Germinal center (tissue), 1 donor: ENCODE measurements at places on chromosomes 5 and 9.
A peak's percentile ranks its signal among the peaks of the same experiment; 100 is the strongest.

GRCh38 chr5:41127967-41128690, 57.0 kb upstream of the MROH2B start:
- DNase-seq: no peak

DNA sequence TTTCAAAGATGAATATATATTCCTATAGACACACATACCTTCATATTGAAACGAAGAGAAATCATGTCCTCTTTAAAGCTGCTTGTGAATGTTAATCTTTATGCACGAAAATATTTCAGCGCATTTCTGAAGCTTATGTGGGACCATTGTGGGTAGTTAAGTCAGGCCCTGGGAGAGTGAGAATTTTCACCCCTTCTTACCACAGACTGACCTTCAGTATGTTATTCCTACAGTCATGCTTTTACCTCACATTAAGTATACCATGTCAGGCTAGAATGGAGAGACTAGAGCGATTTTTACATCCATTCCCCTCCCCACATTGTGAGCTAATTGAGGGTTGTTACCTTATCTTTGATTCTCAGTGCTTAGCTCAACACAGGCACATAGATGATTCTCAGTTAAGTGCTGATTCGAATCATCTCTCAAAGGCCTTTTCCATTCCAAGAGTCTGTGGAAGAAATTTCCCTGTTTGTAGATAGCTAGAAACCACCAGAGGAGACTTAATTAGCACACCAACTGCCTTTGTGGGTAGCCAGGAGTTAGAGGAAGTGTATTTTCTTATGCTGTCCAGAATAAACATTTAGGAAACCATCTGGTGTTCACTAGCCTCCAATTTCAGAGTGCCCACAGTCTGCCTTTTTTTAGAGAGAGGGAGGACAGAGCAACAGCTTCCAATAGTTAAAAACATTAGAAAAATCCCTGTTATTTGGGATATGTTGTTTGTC, 110.5 kb downstream of the MEGF10 start:
- no peak for DNase-seq

GRCh38 chr5:122091936-122092600, 14.0 kb upstream of the LOX start:
- DNase-seq: no peak

DNA sequence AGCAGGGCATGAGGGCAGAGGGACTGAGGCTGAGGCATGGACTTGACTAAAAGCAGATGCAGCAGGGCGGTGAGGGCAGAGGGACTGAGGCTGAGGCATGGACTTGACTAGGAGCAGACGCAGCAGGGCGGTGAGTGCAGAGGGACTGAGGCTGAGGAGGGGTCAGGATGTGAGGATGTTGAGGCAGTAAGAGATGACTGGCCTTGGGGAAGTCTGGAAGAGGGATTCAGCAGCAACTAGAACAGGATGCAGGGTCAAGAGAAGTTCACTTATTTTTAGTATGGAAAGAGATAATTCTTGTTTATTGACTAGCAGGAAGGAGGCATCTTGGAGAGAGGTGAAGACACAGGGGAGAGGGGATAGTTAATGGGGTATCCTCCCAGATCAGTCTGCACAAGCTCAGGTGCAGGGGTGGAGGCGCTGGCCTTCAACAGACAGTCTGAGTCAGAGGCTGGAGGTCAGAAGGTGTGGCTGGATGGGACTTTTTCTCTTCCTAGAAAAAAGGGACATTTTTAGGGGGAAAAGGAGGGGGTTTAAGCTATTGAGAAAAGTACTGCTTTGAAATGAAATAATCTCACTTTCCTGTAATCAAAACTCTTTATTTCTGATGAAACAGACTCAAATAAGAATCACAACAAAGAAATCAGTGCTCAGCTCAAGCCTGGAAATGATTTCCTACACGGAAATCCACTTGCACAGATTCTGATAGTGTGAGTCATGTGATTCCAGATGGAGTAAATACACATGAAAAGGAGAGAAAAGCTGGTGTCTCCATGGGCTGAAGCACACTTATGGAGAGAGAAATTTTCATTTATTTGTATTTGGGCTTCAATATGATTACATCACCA, 130.9 kb downstream of the PALM2AKAP2 start:
- DNase-seq: no peak

GRCh38 chr9:100472788-100473275, at the start of gene TMEFF1:
TMEFF1 (plus strand) TSS chr9:100473149; CDS start chr9:100473545, 396 bp downstream.
- DNase-seq: peak; percentile 69

GRCh38 chr5:145295236-145295835, 539.8 kb downstream of the PRELID2 start:
- DNase-seq: no peak

GRCh38 chr5:59605915-59606314, 287.6 kb downstream of the PDE4D start:
- no peak for DNase-seq

DNA sequence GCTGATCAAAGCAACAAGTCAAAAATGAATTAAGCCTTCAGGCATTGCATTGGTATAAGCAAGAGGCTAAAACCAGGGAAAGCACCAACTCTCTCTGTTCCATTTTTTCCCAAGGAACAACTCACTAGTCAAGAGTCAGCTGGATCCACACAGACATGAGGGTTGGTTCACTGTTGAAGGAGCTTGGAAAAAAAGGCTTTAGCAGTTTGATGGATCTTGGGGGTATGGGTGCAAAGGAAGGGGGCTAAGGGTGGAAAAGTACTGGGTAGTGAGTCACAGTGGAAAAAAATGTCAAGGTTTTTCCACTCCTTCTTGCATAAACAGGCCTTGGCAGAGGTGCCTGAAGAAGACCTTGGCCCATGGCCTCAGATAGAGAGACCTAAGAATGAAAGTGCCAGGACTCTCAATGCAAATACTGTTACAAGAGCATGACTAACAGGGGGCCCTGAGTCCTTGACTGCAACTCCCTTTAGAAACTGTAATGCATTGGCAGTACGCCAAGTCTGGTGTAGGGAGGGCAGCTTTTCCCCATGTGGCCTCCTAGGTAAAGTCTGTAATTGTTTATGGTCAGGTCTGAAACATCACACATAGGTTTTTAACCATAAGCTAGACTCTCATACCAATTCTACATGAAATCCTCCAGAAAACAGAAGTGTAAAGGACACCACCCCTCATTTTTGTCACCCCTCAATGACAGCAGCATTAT, 23.7 kb downstream of the ACTL7A start:
- no peak for DNase-seq

DNA sequence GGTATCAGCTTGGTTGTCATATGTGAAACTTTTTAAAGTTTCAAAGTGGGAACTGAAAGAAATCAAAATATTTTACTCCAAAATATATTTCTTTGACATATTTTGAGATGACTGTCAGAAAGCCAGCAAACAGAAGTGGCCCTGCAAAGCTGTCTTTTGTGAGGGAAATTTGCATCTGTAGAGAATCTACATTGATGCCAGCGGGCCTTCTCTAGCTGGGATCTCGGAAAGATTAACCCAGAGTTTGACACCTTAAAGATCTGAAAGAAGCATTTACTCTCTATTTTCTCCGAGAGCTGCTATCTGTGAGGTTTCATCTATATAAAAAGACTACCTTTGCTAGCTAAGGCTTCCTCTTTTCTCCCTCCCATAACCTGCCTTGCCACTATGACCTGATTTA, 303.6 kb downstream of the FBXL17 start:
- no peak for DNase-seq

DNA sequence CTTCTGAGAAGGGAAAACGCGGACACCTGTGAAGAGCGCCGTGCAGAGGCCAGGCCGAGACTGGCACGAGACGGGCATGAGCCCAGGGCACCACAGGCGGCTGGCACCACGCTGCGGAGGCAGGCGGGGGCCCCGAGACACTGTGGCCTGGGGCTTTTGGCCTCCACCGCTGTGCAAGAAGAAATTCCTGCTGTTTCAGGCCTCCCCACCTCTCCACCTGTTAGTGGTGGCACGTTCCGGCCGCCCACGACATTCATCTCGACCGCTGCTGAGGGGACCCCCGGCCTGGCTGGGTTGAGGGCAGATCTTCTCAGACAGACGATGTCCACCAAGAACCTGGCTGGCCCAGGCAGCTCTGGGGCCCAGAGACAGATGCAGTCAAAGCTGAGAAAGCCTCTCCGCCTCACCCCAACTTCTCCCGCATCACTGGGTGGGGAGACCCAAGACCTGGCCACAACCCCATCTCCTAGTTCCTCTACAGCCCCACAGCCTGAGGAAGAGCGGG, 11.5 kb downstream of the NACC2 start:
- DNase-seq: no peak

GRCh38 chr5:1514027-1514818, 9.5 kb downstream of the LPCAT1 start:
- no peak for DNase-seq

GRCh38 chr5:65926893-65927292, 518 bp downstream of the ERBIN start:
- DNase-seq: no peak

DNA sequence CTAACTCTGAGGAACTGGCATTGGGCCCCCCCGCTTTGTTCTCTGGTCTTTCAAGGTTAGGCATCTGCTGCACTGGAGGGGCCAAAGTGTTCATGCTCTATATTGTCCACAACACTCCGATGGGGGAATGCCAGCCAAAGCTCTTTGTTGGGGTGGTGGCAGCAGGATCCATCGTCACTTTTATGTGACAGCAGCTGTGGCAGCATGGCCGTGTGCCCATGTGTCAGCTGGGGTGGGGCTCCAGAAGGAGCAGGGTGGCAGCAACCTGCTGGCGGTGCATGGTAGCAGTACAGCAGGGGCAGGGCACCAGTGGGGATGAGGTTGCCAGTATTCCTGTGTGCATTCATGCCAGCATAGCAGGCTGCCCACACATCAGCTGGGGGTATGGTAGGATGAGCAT, 28.2 kb downstream of the ITGA2 start:
- DNase-seq: no peak

DNA sequence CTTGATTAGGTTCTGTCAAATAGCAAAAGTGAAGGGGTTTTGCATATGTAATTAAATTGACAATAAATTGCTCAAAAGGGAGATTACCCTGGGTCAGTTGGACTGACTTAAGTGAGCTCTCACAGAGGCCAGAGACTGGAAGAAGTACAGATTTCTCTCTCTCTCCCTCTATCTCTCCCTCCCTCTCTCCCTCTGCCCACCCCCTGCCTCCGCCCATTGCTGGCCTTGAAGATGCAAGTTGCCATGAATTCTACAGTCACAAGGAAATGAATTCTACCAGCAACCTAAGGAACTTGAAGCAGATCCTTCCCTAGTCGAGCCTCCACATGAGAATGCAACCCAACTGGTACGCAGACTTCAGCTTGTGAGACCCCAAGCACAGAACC, 119.2 kb downstream of the LPAR1 start:
- no peak for DNase-seq

GRCh38 chr9:88258024-88258423, 119.7 kb upstream of the SPATA31C2 start:
- DNase-seq: no peak

DNA sequence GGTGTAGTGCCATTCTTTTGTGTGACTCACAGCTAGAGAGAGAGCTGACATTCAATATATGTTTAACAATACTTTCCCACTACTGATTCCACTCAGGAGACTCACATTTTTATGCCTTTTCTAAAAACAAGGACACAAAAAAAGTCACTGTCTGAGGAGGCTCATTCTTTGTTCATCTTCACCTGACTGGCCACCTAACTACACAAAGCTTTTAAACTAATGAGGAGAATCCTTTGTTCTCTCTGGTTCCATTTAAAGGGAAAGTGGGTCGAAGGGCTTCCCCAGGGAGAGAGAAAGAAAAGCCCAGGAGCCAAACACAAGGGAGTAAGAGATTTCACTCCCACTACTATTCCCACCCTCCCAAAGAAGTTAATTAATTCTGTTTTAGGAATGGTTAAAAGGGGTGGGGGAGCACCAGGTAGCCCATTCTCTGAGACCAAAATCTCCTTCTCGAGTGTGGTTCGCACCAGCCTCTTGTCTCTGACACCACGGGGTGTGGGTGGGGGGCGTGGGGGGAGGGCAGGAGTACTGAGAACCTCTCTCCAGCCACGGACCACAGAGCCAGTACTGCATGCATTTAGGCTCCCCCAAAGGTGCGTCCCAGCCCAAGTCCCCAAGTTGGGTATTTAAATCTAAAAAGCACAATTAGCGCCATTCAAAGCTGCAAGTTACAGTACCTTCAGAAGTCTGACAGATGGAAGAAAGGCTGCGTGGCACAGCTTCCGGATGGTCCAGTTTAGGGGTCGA, 747 bp downstream of the TRPM3 start:
- DNase-seq: no peak

GRCh38 chr9:88716596-88717290, 181.8 kb downstream of the NXNL2 start:
- no peak for DNase-seq

- DNase-seq: no peak
Measured at GRCh38 chr9:80496901-80497556, 925.3 kb downstream of the TLE4 start.

DNA sequence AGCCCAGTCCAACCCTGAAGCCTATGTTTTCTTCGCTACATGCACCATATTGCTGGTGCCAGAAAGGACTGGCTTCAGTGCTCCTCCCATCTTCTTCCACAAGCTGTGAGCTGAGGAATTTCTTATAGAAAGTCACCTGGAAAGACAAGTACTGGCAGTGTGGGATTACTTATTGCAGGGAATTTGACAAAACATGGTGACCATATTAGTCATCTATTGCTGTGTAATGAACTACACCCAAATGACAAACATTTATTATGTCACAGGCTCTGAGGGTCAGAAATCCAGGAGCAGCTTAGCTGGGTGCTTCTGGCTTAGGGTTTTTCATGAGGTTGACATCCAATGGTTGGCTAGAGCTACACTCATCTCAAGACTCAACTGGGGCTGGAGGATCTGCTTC, 75.5 kb downstream of the ENTREP1 start:
- DNase-seq: no peak

DNA sequence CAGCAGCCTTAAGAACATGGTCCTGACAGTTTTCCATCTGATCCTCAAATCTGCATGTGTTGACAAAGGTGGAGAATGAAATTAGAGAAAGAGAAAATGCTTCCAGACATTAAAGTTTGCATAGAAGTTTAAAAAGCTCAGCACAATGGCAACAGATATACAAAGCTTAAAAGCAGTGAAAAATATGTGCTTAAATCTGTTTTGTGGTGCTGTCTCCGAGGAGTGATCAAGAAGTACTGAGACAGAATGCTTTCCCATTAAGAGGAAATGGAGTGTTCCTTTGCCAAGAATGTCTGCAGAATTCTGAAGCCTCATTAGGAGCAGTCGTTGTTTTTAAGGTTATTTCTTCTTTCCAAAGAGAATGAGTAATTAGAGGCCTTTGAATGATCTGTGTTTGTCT, 131.4 kb downstream of the MCTP1 start:
- DNase-seq: no peak

- DNase-seq: no peak
Measured at GRCh38 chr9:135617991-135618411, 21.3 kb downstream of the GLT6D1 start.

DNA sequence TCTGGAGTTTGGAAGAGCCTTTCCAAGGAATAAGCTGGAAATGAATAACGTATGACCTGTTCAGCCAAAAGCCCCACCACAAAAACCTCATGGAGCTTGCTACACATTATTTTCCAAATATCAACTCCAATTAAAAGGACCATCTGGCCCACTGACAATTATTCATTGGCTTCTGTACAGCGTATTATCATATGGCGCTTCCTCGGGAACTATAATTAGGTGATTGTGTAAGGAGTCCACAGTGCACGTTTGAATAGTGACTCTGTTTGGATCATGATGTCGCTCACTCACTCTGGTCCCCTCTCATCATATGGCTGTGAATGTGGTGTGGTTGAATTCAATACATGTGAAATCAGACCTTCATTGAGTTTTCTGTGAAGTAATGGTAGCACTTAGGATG, 52.1 kb downstream of the GDNF start:
- no peak for DNase-seq
